ENCODE measurements at places on chromosomes 7 and 10. TPM values are rescaled to one million over a fixed set of nuclear protein-coding genes. Genes with fewer than 3 reads are reported as not detected.

Gene C10orf53
- not detected for total RNA-seq

DNA sequence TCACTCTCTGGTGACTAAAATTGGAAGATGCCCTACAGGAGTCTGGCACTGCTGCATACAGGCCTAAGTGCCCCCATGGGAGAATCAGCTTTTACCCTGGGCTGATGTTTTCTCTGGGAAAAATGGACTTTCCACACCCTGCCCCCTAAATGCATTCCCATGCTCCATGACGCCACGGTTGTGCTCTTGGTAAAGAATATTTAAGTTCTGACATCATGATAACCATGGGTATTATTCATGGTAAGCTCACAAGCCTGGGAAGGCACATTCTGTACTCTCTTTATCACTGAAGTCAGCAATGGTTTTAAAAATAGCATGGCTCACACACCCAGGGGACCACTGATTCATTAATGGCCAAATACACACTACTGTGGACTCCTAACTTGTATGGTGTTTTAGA, 43.4 kb downstream of the HIPK2 start:
- H3K4me3 ChIP-seq: no peak overlapping the region
- peaks cover 48% of the 10 kb centered on the region for H3K4me1 ChIP-seq
- no peak for DNase-seq
- H3K27me3 ChIP-seq: no peaks in the 10 kb centered on the region
- peaks cover 8% of the 10 kb centered on the region for H3K36me3 ChIP-seq
- no peak overlapping the region for H3K27ac ChIP-seq

GRCh38 chr7:34759477-34760125, 101.6 kb downstream of the NPSR1 start:
- H3K36me3 ChIP-seq: no peaks in the 10 kb centered on the region
- peak; percentile 2 for DNase-seq
- no peak overlapping the region for H3K4me3 ChIP-seq

Gene HK1
- total RNA-seq: 88.8 TPM

- peaks cover 18% of the 10 kb centered on the region for H3K4me1 ChIP-seq
- no peak overlapping the region for H3K27ac ChIP-seq
- no peak overlapping the region for H3K4me3 ChIP-seq
- H3K36me3 ChIP-seq: no peaks in the 10 kb centered on the region
- peaks cover 27% of the 10 kb centered on the region for H3K27me3 ChIP-seq
- DNase-seq: no peak
Measured at GRCh38 chr7:151903249-151904032, 26.5 kb upstream of the PRKAG2 start.

GRCh38 chr10:119500123-119500795, 42.3 kb downstream of the RGS10 start:
- no peaks in the 10 kb centered on the region for H3K27me3 ChIP-seq
- H3K4me1 ChIP-seq: peaks cover 18% of the 10 kb centered on the region
- H3K27ac ChIP-seq: no peak overlapping the region
- no peaks in the 10 kb centered on the region for H3K36me3 ChIP-seq

Gene DMTF1
- 117 TPM for total RNA-seq

Gene NODAL
- total RNA-seq: not detected

Data from neural crest cell (in vitro differentiated cells).